ENCODE measurements at places on chromosomes 2 and 18. TPM values are rescaled to one million over a fixed set of nuclear protein-coding genes. Genes with fewer than 3 reads are reported as not detected.

Gene CHST10
- 0.88 TPM for total RNA-seq

Gene PLGLB1
- total RNA-seq: 5.1 TPM

Gene IL36G
- not detected for total RNA-seq

Gene C1GALT1C1L
- 3.7 TPM for total RNA-seq

Gene HOXD12
- total RNA-seq: not detected

Gene C2orf80
- total RNA-seq: not detected

Gene CERKL
- total RNA-seq: not detected

Gene FAM161A
- 16.1 TPM for total RNA-seq

Gene KHK
- total RNA-seq: 5.3 TPM

Gene FMNL2
- total RNA-seq: 66.9 TPM

All from uterus (tissue), 4 donors.